Frontal cortex (tissue), 4 donors: ENCODE measurements at places on chromosomes 5 and 9. TPM values are rescaled to one million over a fixed set of nuclear protein-coding genes. Genes with fewer than 3 reads are reported as not detected.

ZNF883 gene
- 28.1 TPM for total RNA-seq

PRR7 gene
- total RNA-seq, result 12.2 TPM

LSM11 gene
- total RNA-seq, result 90.1 TPM

CER1 gene
- not detected for total RNA-seq

CCDC171 gene
- 28.9 TPM for total RNA-seq

NIPAL4 gene
- not detected for total RNA-seq

IDNK gene
- 6.5 TPM for total RNA-seq

TSLP gene
- total RNA-seq, result not detected

PCDH1 gene
- total RNA-seq, result 41.2 TPM

DNA sequence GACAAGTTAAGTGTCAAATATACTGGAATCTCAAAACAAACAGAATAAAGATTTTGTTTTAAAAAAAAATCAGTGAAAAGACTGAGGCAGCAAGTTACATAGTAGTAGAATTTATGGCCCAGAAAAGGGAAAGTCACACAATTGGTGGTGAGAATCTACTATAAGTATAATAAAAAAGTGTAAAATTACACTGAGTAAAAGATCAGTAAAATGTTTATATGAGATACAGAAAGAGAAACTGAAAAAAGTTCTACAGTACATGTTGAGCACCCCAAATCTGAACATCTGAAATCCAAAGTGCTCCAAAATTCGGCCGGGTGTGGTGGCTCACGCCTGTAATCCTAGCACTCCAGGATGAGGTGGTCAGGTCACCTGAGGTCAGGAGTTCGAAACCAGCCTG, 15.0 kb downstream of the AGTPBP1 start:
- DNase-seq, result no peak

DNA sequence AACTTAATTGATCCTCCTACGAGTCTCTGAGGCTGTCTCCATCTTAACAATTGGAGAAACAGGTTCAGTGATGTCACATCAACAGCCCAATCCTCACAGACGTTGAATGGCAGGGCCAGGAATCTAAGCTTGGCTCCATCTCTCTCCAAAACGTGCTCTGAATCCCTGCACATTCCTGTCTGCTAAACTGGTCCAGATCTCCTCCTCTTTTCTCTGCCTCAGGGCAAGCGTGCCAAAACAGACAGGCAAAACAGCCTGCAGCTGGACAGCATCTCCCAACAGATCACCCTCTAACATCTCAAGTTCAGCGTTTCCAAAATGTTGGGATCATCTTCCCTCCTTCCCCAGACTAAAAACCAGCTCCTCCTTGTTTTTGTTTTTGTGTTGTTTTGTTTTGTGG, 6.6 kb downstream of the FBP1 start:
- DNase-seq, result no peak

DNA sequence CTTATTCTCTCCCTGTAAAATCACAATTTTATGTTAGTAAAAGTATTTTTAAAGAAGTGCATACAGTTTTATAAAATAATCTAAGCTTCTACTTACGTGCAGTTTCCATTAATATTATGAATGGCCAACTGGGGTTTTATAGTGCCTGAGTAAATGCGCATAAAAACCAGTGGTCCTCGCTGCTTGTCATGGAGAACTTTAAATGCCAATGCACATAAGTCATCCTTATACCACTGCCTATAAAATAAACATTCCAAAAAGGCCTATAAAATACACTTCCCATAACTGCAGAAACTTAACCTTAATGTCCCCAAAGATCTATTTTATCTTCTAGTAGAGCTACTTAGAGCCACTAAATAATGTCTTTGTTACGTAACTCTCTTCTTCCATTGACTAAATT, 28.5 kb downstream of the GFM2 start:
- DNase-seq, result no peak

- no peak for DNase-seq
Observed at GRCh38 chr5:167804512-167805220, 486.8 kb upstream of the WWC1 start.

- DNase-seq, result no peak
Observed at GRCh38 chr5:45411971-45412612, 284.1 kb downstream of the HCN1 start.

DNA sequence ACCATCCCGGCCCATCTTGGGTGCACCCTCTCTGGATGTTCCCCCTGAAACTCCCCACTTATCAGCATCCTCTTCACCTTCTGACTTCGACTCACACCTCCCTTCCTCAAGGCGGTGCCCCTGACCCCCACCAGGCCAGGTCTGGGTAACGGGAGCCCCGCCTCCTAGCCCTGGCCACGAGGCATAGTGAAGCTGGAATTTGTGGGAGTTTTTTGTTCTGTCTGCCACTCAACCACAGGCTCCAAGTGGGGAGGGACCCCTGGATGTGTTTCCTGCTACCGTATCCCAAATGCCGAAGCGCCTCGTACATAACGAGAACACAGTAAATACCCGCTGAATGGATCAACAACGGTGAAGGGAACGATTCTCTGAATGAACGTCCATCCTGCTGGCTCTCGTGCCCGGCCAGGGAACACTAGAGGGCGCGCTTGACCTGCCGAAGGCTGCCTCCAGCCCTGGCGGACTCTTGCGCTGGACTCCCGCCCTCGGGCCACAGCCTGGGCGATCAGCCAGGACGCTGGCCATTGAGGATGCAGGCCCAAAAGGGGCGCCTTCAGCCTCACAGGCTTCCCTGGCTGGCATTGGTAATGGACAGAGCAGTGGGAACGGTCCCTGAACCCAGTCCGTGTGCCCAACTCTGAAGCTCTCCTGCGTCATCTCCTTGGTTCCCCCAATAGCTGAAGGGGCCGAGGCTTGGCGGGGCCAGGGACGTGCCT, 47.3 kb upstream of the PHYKPL start:
- peak; percentile 83 for DNase-seq

DNA sequence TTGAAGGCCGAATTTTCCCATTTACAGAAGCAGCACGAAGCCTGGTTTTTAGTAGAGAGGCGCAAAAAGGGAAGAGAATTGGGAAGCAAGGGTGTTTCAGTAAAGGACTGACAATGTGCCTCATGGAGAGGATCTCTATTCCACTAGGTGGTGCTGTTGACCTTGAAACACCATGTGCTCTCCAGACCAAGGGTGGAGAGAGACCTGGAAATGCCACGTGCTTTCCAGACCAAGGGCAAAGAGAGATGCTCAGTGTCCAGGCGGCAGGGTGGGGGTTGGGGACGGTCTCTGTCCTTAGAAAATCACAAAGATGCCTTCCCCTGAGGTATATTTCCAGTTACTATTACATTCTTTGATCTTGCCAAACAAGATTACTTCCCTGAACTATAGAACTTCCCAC, 425.3 kb downstream of the CSNK1G3 start:
- no peak for DNase-seq

DNA sequence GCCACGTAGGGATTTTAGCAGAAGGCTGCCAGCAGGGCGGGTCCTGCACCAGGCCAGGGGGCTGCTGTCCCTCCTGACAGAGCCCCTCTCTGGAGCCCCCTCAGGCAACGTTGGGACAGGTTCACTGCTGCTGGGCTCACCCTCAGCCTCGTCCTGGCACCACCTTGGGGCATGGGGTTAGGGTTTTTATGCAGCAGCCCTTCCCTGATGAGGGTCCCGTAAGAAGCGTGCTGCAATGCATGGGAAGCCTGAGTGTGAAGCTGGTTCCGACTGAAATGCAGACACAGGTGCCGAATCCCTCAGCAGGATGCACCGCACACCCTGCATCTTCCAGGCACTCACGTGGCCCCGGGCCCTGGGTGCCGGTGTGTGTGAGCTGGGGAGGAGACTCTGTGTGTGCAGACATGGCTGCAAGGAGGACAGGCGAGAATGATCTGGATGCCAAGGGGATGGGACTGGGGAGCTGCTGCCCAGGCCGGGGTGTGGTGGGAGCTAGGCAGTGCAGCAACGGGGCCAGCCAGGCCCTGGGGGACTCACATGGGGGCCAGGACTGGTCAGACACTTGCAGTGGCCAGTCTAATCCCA, 27.1 kb downstream of the ZDHHC11B start:
- peak; percentile 23 for DNase-seq

DNA sequence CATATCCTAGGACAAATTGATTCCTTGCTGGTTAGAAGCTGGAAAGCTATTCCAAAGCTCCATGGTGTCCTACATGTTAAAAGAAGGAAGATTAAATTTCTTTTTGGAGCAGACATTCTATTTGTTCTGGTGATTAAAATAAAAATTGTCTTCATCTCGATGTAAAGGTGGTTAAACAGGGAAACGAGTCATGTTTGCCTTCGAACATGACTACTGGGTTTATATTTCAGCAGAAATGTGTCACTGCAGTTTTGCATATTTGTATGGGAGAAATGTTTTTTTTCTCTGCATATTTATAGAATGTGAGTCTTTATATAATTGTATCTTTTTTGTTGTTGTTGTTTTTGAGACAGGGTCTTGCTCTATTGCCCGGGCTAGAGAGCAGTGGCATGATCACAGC, 36.4 kb downstream of the ADAMTS12 start:
- DNase-seq, result no peak

- DNase-seq, result no peak
Observed at GRCh38 chr9:106886111-106887046, 23.4 kb downstream of the ZNF462 start.

DNA sequence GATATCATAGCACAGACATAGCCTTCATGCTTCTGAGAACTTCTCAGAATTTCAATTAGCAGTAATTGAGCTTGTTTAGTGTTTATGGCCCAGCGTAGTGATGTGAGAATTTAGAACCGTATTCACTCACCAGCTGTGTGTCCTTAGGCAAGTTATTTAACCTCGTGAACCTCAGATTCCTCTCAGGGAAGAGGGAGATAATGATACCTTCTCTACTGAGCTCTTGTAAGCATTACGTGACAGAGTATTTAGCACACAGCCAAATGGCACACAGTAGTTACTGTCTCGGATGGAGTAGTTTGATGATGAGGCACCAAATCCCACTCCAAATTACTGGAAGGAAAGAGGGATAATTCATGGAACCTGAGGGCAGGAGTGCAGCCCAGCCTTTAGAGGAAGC, 429.3 kb downstream of the CCDC171 start:
- DNase-seq, result no peak

GRCh38 chr5:61735531-61735930, 403.5 kb downstream of the ZSWIM6 start:
- DNase-seq, result no peak

DNA sequence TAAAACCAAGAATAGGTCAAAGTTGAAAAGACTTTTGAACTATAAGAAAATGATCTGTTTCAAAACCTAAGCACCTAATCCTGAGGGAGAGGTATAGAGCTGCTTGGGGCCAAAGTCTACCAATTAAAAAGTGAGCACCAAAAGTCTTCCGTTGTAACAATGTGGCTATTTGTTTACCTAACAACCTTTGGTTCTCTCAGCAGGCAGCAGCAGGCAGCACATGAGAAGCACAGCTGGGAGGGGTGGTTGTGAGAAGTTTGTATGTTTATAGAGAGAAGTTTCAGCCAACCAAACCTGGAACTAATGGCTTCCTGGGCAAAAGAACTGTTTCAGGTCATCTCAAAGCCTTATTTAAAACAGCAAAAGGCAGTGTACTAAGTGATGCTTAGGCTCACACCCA, 59.8 kb upstream of the TBC1D9B start:
- no peak for DNase-seq

GRCh38 chr5:154038261-154038706, 426 bp downstream of the FAM114A2 start:
- no peak for DNase-seq

GRCh38 chr5:93406971-93407401, 174.0 kb downstream of the NR2F1-AS1 start:
- DNase-seq, result no peak
